Stimulated activated CD4-positive, alpha-beta T cell treated with anti-CD3 and anti-CD28 coated beads, Interleukin-1b, Interleukin-23, amount 100 ng/mL, for 1 hour (primary cell): ENCODE measurements at places on chromosomes 1 and 21.

DNA sequence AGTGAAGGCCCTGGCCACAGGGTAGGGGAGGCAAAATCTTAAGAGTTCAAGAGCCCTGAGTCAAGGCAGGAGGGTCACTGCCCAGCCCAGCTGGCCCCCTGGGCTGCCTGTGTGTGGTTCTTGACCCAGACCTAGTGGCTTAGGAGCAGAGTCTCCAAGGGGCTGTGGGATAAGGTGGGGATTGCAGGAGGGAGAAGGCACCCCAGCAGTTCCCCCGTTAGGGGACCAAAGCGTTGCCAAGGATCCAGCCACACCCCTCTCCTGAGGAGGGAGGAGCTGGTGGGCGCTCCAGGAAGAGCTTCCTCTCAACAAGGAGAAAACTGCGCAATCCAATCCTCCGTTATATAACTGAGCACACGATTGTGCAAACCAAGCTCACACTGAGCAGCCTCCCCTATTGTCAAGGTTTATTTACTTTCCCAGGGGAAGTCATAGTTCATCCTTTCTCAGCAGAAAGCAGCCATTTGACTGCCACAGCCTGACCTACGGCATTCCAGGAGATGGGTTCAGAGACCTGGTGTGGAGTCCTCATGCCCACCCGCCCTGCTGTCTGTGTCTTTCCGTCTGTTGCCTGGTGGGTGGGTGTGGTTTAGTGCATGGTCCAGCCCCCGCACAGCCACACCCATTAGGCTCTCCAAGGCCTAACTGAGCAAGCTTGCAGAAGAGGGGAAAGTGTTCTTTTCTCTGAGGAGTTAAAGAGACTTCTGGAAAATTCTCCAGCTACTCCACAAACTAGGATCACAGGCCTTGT is 3.5 kb downstream of the EPHX1 start:
- DNase-seq, result no peak

- peak; percentile 18 for DNase-seq
These were observed 105.9 kb upstream of the HNRNPU start for GRCh38 chr1:244970236-244970743.

- no peak for DNase-seq
These were observed 34.6 kb upstream of the SLC45A1 start for GRCh38 chr1:8283058-8283884.

- no peak for DNase-seq
These were observed 288.6 kb downstream of the HHAT start for GRCh38 chr1:210617293-210617692.

DNA sequence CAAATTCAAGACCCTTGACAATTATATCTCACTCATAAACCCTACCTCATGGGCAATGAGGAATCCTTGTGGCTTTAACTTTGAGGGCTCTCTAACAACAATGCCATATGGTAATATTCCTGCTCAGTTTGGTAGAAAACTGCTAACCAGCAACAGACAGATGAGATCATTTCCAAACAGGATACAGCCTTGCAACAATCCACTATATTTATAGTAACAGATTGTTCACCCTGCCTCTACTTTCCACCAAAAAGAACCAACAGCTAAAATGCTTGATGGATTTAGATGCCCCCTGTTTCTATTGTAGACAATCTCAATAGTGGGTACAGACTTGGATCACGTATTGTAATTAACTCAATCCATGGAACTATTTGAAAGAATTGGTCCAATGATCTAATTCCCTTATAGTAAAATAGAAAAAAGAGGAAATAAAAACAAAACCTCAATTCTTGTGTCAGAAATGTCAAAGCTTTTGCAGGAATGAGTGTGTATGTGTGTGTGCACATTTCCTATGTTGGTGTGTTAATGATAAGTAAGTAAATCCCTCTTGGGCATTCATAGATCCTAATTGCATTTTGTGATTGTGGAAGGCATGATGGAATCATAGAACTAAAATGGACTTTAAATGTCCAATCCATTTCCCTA is 100.0 kb upstream of the EDEM3 start:
- no peak for DNase-seq

DNA sequence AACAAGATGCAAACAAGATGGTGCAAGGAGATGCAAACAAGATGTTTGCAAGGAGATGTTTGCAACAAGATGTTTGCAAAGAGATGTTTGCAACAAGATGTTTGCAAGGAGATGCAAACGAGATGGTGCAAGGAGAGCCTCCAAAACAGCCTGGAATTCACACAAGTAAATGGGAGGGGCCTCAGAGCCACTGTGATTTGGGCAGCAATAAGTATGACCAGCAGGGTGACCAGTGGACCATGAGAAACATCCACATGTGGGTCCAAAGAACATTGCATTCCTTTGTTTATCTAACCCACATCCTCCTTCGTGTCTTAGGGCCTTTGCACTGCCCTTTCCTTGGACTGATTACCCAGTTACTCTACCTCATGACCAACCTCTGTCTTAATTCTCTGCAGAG is 162.9 kb downstream of the PLPP3 start:
- no peak for DNase-seq

GRCh38 chr21:39363607-39364555 is 15.0 kb upstream of the HMGN1 start:
- DNase-seq, result no peak

GRCh38 chr1:217135987-217136894 is 413.0 kb upstream of the ESRRG start:
- no peak for DNase-seq

GRCh38 chr1:9996624-9997582 is at the start of gene RBP7:
TSS of gene RBP7 (plus strand) at chr1:9997228. CDS start at chr1:9997259, 31 bp downstream.
- DNase-seq, result no peak

DNA sequence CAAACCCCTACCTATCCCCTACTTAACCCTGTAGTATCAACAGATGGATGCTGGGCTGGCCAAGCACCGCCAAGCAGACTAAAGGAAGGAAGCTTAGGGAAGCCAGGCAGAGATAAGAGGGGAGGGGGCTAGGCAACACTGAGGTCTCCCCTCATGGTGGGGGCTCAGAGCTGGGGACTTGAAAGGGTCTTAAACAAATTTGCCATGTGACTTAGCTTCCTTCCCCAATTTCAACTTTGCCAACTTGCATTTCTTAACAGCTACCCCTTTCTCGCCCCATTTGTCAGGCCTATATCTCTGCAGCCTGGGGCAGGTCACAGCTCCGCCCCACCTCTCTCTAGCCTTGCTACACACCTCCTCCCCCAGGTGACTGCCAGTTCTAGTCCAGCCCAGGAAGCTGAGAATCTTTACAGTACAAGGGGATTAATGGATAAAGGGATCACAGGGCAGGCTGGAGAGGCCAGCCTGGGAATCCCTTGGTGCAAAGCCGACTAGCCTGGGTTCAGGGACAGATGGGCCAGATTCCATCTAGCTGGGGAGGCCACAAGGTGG is 3.4 kb downstream of the KIF21B start:
- DNase-seq, result no peak

- peak; percentile 26 for DNase-seq
These were observed 36.6 kb upstream of the OPRD1 start for GRCh38 chr1:28775121-28775942.

- DNase-seq, result no peak
These were observed 112.4 kb upstream of the BEND5 start for GRCh38 chr1:48889082-48889481.

GRCh38 chr1:200265881-200266280 is 144.0 kb downstream of the ZNF281 start:
- DNase-seq, result no peak

DNA sequence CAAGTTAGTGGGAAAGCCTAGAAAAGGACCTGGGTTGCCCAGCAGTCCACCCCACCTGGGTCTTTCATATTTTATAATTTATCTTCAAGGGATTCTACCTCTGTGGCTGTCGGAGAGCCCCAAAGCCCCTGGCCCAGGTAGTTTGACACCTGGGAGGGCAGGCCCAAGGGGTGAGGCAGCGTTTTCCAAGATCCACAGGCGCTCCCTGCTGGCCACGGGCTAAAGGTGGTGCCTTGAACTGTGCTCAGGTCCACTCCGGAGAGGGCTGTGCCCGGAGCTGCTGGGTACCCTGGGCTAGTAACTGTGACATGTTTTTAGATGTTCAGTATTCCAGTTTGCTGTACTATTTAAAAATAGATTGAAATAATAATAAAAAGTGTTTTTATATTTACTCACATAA is 37.2 kb upstream of the CRNN start:
- DNase-seq, result no peak

GRCh38 chr1:119674111-119674526 is 26.1 kb upstream of the ZNF697 start:
- no peak for DNase-seq
